Umbilical cord (tissue), 2 donors: ENCODE measurements at places on chromosomes 2 and 18.

- DNase-seq: peak; percentile 35
Observed at GRCh38 chr2:38620282-38620977, 17.7 kb upstream of the HNRNPLL start.

DNA sequence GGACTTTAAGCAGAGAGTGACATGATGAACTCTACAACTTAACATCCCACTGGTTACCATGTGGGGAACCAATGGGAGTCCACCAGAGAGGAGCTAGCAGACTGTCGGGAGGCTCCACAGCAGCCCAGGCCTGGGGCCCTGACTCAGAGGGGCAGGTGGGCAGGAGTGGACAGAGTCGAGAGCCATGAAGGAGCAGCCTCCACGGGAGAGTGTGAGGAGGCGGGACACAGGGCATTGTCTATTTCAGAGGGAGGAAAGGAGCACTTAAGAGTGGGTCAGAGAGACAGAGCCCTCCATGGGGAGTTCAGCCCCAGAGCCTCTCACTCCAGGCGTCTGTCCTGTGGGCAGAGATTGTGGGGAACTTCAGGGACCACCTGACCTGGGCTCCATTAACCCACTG, 118.7 kb downstream of the CYP26B1 start:
- DNase-seq: no peak

- DNase-seq: no peak
Observed at GRCh38 chr2:232873292-232873908, 3.3 kb downstream of the SNORC start.

DNA sequence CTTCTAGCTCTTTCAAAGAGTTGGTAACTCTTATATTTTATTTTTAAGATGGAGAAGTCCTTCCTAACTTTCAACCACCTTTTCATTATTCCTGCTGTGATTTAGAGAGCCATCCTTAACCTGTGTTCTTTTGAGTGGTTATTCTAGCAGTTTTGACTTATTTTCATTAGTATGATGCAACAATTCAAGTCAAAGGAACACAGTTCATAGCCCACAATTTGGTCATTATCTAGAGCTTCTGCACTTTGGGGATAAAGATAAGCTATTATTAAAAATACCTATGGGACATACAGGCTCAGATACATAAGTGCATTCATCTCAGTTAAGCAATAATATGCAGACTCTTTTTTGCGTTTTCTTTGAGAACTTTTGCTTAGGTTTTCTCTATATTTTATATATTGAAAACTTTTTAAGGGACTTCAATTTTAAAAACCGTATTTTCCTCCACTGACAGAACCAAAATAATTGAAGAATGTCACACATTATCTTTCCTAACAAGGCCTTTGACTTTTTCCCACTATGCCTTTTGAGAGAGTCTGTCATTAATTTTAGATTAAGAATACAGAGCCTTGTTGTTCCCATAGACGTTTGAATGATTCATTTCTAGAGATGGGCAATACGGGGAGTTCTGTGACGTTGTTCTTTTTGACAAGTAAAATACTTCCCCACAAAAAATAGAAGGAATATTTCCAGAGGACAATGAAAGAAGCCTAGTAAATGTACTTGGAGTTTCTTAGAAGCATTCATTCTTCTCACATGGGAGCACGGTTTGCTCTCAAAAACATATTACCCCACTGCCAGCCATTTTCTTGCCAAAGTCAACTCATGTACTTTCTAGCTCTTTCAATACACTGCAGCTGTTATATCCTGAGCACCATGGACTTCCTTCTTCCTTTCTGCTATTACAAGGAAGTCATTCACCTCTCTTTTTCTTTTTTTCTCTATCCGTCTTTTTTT, 42.9 kb upstream of the RASGRP3 start:
- DNase-seq: no peak

DNA sequence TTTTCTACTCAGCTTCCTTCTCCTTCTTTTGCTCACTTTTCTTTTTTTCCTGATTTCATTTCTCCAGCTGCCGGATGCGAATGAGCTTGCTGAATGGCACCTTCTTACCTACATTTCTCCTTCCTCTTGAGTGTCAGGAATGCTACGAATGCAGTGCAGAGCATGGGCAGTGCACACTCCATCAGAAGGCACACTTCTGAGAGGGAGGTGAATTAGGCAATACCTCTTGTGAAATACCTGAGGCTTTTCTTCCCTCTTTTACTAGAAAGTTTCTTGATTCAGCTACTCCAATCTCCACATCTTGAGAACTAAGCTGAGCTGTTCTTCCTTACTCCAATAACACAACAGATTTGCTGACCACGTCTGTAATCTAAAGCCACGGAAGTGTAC, 51.1 kb downstream of the PLEKHM3 start:
- peak; percentile 12 for DNase-seq

DNA sequence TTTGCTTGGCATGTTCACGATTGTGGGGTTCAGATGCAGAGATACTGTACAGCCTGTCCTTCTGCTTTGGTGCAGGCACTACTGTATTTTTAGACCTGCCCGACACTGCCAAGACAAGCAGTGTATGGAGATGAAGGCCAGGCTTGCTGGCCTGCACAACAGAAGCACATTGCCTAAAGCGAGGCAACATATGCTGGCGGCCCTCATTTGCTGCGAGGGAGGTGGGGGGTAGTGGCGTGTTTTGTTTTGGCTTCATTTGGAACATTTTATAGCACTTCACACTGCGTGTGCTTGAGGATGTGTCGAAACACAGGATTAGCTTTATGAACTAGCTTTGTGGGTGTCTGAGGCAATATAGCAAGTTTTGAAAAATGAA, 27.0 kb downstream of the TMEM182 start:
- no peak for DNase-seq

- DNase-seq: peak; percentile 28
Observed at GRCh38 chr2:31269087-31269486, 35.1 kb downstream of the EHD3 start.

- DNase-seq: peak; percentile 92
Observed at GRCh38 chr2:218367415-218368149, 10.9 kb downstream of the CATIP start.

DNA sequence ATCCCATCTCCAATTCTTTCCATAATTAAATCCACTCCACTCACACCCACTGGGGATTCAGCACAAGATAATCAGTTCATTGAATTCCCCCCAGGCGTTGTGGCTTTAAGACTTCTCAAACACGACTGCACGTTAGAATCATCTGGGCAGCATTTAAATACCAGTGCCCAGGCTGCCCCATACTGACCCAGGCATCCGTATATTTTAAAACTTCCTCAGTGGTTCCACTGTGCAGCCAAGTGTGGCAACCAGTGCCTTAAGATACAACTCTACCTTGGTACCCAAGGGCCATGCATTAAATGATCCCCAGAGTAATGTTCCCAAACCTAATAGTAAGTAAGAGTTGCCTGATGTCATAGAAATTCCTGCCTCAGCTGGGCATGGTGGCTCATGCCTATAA, 54.3 kb upstream of the BZW1 start:
- no peak for DNase-seq

- DNase-seq: no peak
Observed at GRCh38 chr18:58438958-58439300, 190.0 kb downstream of the ALPK2 start.

GRCh38 chr18:23324056-23324811, 128.9 kb upstream of the RIOK3 start:
- no peak for DNase-seq

- peak; percentile 31 for DNase-seq
Observed at GRCh38 chr2:143397884-143398614, 268.8 kb downstream of the ARHGAP15 start.

- DNase-seq: peak; percentile 95
Observed at GRCh38 chr18:48392268-48392667, 16.9 kb downstream of the ZBTB7C start.

GRCh38 chr2:151306621-151307020, 17.2 kb upstream of the NMI start:
- peak; percentile 32 for DNase-seq

- peak; percentile 76 for DNase-seq
Observed at GRCh38 chr2:205925373-205926337, 160.3 kb downstream of the INO80D start.

DNA sequence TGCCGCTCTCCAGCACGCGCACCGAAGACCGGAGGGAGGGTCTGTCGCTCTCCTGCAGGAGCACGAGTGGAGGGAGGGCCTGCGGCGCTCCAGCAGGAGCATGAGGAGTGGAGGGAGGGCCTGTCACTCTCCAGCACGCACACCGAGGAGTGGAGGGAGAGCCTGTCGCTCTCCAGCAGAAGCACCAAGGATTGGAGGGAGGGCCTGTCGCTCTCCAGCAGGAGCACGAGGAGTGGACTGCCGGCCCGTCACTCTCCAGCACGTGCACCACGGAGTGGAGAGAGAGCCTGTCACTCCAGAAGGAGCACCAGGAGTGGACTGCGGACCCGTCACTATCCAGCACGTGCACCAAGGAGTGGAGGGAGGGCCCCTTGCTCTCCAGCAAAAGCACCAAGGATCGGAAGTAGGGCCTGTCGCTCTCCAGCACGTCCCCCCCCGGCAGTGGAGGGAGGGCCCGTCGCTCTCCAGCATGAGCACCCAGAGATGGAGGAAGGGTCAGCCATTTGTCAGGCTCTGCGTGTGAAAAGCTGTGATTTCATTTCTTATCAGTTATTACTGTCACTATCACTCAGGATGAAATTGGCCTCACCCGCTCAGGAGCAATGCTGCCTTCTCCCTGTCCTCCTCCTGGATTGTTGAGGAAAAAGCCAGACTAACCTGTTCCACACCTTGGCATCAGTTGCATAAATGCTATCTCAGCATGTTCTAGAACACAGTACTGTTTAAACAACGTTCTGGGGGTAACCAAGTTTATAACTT, 35.9 kb downstream of the ADI1 start:
- peak; percentile 19 for DNase-seq

DNA sequence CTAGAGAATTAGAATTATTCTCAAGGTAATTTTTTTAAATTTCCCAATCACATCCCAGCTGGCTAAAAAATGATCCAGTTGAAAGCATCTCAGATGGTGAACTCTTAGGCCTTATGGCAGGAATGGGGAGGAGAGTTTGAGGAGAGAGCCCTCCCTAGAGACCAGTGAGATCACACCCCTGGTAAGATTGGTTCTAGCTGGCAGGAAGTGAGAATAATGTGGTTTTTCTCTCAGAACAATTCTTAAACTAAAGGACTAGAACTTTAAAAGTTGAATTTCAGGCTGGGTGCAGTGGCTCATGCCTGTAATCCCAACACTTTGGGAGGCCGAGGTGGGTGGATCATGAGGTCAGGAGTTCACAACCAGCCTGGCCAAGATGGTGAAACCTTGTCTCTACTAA, 120.2 kb downstream of the MYO3B start:
- DNase-seq: no peak

- no peak for DNase-seq
Observed at GRCh38 chr2:218839430-218839829, 7.8 kb upstream of the PRKAG3 start.

- DNase-seq: no peak
Observed at GRCh38 chr18:61664419-61665084, 228.3 kb downstream of the RNF152 start.

- no peak for DNase-seq
Observed at GRCh38 chr2:177917169-177917568, 155.4 kb downstream of the PDE11A start.

- no peak for DNase-seq
Observed at GRCh38 chr2:34656632-34657031, 1057.5 kb upstream of the FAM98A start.

DNA sequence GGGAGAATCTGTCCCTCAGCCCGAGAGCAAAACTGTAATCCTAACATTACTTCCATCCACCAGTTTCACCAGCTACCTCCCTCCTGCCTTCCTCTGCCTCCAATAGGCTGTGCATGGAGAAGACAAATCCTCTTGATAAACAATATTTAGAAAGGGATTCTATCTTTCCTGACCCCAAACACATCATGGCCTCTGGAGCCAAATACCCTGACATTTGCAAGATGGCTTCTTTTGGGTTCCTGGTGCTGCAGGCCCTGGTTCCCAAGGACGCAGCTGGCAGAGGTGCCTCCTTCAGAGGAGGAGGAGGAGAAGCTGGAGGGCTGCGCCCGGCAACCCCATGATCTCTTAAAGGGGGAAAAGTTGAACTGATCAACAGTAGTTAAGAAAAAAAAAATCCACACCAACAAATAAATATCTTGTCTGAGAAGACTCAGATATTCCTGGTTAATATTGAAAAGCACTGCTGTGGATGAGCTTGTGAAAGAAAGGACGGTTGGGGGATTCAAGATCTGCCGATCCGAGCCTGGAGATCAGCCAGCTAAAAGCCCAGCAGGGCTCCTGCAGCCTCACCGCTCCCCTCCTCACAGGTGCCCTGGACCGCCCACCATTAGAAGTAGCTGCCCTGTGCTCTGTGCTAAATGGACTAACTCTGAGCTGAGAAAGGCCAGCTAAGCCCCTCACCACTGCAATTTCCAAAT, 116.8 kb downstream of the MSH2 start:
- no peak for DNase-seq

DNA sequence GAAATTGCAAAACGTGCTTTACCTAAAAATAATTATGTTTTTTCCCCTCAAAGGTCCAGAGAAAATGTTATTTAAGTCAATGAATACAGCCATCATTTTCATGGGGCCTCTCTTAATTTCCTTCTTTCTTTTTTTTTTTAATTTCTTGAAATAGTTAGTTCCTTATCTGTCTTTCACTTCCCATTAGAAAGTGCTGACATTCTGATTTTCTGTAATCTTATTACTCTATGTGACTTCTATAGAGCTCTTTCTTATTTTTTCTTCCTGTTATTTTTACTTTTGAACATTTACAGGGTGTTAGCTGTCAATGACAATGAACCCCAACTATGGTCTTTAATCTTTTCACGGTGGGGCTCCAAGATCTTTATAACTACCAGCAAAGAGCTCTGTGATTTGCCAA, 30.0 kb downstream of the CTLA4 start:
- no peak for DNase-seq

- DNase-seq: no peak
Observed at GRCh38 chr18:69631281-69631680, 230.6 kb downstream of the DOK6 start.

DNA sequence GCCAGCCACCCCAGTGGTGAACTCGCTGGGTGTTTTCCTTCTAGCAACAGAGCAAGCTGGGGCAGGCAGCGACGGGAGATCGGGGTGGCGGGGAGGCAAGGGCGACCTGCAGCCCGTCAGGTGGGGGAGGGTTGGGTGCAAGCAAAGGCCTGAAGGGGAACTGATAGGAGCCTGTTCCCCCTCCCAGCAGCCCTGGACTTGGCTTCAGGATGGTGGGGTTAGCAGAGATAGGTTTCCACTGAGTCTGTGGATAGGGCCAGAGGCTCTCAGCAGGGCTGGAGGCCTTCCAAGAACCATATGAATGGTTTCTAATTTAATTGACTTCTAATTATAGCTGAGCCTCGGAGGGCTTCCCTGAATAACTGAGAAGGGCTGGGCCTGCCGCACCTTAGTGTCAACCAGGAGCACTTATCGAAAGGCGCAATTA, 55.3 kb downstream of the EDAR start:
- peak; percentile 42 for DNase-seq

DNA sequence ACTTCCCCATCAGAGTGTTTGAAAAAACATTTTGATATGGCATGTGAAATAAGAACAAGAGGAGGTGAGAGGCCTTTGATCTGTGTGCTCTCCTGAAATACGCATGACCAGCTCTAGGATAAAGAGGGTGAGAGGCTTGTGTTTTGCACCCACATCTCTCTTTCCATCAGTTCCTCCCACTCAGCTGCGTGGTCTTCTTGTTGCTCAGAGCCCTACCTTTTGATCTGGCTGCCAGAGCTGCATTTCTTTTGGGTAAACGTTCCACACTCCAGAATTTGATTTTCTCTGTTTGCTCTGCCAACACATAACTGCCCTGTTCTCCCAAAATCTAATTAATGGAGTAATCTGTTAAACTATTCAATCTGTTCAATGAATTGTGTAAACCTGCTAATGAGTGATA, 72.0 kb upstream of the FN1 start:
- DNase-seq: no peak

- no peak for DNase-seq
Observed at GRCh38 chr2:145692971-145693478, 1173.1 kb upstream of the ZEB2 start.

GRCh38 chr2:142435847-142436246, 305.0 kb upstream of the LRP1B start:
- no peak for DNase-seq
